ENCODE measurements at places on chromosomes 2 and 18.

DNA sequence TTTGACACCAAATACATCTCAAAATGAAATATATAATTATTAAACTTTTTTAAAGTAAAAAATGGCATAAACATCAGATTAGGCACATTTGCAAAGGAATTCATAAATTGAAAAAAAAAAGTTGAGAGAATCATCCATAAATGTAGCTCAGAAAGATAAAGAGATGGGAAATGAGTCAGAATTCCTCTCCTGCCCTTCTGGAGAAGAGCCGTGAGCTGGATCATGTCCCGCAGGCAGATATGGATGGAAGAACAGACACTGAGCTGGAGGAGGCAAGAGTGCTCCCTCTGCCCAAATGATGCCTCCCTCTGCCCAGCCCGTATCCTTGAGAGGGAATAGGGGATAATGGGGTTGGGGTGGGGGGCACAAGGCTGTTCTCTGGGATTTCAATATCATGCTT lies 190.9 kb downstream of the TFCP2L1 start:
- DNase-seq, result no peak

- no peak for DNase-seq
Measured at GRCh38 chr2:191220671-191221070, 24.5 kb upstream of the MYO1B start.

- DNase-seq, result no peak
Measured at GRCh38 chr2:45724335-45724734, 72.9 kb downstream of the PRKCE start.

- no peak for DNase-seq
Measured at GRCh38 chr2:72981536-72981935, 64.2 kb downstream of the EMX1 start.

- DNase-seq, result no peak
Measured at GRCh38 chr2:190514676-190515075, 19.8 kb downstream of the NEMP2 start.

- peak; percentile 67 for DNase-seq
Measured at GRCh38 chr2:11132036-11132671, 23.1 kb upstream of the SLC66A3 start.

DNA sequence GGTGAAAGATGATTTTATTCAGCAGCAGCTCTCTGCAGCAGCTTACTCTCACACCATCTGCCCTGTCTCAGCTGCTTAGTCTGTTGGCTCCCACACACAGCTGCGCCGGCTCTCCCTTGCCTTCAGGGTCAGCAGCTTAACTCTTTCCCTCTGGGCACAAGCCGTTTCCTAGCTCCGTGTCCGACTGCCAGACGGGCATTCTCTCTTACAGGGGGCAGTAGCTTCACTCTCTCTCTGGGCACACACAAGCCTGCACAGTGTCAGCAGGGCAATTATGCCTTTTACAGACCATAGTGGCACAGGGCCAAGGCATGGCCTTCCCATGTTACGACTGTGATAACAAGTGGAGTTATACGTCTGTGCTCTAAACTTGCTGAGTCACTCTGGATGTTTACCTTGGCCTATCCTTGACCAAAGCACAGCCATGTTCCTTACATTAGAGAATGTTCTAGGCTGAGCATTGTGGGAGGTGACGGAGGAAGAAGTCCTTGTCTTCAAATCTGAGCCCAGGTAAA lies 31.7 kb downstream of the PCARE start:
- DNase-seq, result peak; percentile 45

GRCh38 chr2:206802654-206803514 lies 37.5 kb downstream of the FASTKD2 start:
- no peak for DNase-seq

DNA sequence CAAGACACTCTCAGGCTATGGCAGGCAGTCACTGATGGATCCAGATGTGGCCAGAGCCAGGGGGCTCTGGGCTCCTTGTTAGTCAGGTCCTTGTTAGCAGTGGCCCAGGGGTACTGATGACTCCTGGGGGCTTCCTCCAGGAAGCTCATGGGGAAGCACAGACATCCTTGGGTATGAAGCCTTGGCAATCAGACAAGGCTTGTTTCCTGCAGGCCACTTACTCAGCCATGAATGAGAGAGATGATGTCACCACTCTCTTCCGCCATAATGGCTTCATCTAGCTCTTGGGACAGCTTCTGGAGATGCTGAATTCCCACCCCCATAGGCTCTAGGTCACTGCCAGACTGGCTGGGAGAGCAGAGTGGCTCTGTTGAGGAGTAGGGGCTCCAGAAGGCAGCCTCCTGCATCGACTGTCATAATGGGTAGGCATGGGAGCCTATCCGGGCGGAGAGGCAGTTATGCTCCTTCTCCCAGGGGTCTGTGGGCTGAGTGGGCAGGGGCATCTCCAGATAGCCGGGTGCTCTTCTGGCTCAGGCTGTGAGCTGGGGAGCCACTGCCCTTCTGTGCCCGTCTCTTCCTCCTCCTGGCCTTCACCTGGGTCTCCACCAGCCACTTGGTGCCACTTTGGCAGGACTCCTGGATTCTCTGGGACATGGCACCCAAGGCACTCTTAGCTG lies 40.2 kb upstream of the BMPR2 start:
- no peak for DNase-seq

DNA sequence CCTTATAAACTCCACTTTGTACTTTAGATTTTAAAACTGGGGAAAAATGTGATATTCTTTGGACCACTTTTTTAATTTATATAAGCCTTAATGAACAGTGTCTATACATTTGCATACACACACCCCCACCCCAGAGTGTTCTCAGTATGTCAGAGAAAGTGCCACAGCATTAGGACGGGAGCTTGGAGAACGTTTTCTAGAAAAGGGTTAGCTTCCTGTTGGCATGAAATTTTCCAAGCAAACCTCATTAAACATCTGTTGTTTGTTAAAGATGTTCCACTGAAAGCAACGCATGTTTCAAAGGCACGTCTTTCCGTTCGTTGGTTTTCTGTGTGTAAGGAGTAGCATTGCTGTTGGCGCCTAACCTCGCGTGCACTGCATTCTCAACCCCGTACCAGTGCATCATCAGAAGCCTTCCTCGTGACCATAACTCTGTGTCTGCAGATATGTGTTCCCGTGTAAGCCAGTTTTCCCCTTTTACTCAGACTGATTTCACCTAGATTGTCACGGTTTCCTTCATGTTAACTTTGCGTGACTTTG lies 228.5 kb downstream of the ALPK2 start:
- DNase-seq, result no peak

- DNase-seq, result no peak
Measured at GRCh38 chr18:32760391-32760790, 12.4 kb downstream of the KLHL14 start.

- no peak for DNase-seq
Measured at GRCh38 chr18:48930926-48931325, 19.8 kb downstream of the SMAD7 start.

DNA sequence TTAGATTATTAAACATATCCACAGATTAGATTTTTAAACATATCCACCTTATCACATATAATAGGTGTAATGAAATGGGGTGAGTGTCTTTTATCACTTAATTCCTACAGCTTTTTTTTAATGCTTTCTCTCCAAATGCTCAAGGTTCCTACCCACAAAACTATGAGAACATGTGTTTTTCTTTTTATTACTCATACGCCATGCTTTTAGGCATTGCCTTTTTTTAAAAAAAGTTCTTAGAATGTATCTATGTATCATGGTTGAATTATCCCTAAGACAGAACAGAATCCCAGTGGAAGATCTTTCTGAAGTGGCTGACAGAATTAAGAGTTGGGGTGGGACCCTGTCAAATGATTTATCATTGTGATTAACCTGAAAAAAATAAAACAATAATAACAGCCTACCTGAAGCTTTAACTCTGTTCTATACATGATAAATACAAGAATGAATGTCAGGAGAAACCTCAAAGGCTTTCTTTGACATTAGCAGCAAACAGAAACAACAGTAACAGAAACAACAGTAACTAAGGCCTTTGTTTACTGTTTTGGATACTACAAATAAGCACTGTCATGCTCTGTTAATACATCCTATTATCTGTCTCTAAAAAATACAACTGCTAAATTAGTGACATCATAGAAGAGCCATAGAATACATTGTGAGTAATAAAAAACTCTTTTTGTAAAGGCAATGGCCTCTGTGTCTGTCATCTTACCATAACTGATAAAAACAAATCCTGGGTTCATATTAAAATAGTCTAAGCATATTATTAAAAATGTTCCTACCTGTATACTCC lies 4.1 kb upstream of the ZNF397 start:
- peak; percentile 18 for DNase-seq

DNA sequence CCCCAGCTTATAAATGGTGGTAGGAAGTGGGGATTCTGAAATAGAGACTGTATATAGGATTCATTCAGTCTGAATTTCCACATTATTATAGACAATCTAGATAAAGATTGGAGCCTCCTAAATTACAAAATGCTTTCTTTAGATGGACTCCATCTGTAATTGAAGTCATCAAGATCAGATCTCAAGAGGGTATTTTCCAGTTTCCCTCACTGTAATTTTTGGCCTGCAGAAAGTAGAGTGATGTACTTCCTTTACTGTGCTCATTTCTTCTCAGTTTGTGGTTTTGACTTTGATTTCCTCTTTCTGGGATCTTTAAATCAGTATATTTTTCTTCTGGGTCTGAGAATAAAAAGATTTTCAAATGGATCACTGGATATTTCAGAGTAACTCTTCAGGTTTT lies 7.2 kb downstream of the BABAM2 start:
- no peak for DNase-seq

- no peak for DNase-seq
Measured at GRCh38 chr2:71136174-71136573, 5.7 kb downstream of the MPHOSPH10 start.

DNA sequence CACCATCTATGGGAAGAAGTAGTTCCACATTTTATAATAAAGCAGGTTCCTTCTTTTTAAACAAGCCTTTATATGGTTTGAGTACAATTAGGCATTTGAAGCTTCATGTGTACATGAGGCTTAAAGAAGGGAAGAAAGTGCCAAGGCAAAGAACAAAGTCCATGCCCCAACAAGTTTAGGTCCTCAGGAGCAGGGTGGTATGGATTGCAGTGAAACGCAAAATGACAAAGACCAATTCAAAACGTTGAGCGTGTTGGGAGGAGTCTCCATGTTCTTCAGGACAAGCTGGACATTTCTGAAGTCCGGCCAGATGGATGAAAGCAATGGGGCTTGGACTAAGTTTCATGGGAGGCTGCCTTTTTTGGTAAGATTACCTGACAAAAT lies 78.8 kb upstream of the FZD5 start:
- DNase-seq, result no peak

GRCh38 chr2:204840504-204840903 lies 295.2 kb downstream of the PARD3B start:
- no peak for DNase-seq

DNA sequence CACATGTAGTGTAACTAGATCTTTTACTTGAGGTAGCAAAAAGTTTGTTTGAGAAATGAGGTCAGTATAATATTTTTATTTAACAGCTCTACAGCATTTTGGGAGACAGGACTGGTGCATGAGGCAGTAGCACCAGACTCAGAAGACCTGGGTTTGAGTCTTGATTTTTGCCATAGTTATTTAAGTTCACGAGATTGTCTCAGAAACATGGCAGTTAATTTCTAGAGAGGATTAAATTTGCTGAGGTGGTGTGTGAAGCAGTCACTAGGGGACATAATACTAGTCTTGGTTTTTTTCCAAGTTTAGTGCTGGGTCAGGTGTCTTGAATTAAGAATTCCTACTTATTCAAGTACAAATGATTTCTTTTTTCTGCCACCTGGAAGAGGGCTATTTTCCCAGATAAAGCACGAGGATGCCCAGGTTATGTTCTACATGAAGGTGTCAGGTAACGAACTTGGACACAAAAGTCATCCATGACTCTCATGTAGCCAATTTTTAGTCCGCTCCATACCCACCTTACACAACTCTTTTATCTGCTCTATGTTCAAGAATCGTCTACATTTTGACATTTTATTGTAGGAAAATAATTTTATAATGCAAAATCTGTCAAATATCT lies 1.4 kb downstream of the MARCHF7 start:
- DNase-seq, result no peak

GRCh38 chr2:146868051-146868450 lies 976.8 kb upstream of the ACVR2A start:
- no peak for DNase-seq

GRCh38 chr2:4101936-4102335 lies 398.6 kb downstream of the DCDC2C start:
- DNase-seq, result no peak

DNA sequence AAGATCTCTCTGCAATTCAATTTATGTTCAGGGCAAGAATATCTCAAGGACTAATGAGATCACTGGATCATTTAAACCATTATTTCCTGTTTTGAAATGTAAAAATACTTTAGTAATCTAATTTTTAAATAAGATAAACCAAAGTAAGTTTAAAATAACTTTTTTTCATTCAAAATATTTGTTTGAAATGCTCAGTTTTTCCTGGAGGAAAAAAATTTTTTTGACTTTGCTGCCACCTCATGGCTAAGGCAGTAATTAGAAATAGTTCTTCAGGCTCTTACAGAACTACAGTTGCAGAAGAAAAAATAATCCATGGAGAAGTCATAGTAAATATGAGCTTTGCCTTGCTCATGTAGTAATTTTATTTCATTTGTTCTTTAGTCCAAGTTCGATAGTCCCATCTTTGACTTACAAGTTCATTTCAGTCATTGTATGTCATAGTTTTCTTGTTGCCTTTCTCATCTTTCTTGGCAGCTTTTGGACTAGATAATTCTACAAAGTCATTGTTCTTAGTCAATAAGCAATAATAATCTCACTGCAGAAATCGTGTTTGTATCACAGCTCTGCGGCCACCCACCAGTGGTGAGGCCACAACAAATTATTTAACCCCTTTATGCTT lies 127.4 kb downstream of the DPP4 start:
- DNase-seq, result no peak

- DNase-seq, result no peak
Measured at GRCh38 chr2:67948057-67948456, 114.7 kb downstream of the C1D start.

All from Ammon's horn (tissue), 1 donor.